ENCODE measurements at places on chromosomes 2 and 18.

- no peak for DNase-seq
These were observed 366.6 kb downstream of the FSIP2 start for GRCh38 chr2:186105016-186105724.

GRCh38 chr18:35038881-35039491, 2.2 kb upstream of the MAPRE2 start:
- DNase-seq = no peak

- DNase-seq = no peak
These were observed 113.1 kb downstream of the PDCL3 start for GRCh38 chr2:100675855-100676254.

DNA sequence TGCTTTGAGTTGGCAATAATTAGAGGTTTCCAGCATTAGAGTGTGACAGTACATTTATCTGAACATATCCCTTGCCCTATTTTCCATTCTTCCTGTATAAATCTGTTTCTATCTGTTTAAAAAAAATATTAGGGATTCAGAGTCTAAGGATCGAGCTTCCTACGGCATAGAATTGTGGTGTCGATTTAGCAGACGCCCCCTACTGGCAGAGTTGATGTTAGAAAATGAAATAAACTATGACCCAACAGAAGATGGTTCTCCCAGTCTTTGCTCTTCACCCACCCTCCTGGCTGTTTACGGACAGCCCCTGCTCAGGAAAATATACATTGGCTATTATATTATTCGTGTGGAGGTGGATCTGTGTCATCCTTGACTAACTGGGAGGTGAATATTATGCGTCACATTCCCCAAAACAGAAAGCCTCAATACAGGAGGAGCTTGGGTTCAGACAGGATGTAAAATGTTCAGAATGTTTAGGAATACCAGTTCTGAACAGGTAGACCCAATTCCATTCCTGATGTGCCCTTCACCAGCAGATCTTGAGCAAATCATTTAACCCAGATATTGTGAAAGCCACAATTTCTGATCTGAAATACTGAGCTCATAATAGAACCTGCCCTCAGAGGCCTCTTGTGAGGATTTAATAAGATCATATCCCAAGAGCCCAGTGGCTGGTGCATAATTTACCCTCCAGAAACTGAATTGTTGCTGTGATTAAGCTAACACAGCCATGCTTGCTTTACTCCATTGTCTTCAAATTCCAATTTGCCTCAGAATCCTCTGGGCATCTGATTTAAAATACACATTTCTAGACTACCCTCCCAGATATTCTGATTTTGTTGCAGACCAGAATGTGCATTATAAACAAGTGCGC, 10.8 kb upstream of the ERMN start:
- DNase-seq = peak; percentile 39

GRCh38 chr2:131153529-131153928, 48.4 kb downstream of the PLEKHB2 start:
- no peak for DNase-seq

DNA sequence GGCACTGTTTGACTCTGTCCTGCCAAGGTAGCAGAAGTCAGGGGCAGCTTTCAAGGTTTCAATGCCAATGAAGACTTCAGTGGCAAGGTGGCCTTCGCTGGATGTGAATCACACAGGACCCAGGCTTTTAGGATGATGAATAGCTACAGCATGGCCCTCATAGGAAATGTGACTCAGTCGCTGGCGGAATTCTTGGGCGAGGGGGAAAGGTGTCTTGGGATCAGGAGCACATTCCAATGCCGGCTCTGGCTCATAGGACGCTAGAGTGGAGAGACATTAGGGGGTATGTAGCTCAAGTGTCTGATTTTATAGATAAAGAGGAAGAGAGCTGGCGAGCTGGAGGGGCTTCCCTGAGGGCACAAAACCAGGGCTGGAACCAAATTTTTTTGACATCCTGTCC, 68.6 kb downstream of the SMIM21 start:
- DNase-seq = no peak

DNA sequence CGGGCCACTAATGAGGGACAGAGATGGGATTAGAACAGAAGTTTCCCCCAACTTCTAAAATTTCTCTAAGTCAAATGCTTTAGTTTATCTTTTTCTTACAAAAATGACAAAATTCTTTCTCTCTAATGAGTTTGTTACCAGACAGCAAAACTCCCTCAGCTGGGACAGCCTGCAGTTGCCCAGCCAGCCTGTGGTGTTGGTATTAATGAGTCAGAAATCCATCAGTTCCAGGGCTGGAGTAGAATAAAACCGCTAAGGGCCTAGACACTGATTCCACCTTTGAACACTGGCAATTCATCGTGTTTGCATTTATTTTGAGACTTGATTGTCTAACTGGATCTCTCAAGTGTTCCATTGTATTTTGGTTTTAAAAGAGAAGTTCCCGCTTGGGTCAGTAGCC, 38.3 kb upstream of the SMAD2 start:
- DNase-seq = peak; percentile 70

DNA sequence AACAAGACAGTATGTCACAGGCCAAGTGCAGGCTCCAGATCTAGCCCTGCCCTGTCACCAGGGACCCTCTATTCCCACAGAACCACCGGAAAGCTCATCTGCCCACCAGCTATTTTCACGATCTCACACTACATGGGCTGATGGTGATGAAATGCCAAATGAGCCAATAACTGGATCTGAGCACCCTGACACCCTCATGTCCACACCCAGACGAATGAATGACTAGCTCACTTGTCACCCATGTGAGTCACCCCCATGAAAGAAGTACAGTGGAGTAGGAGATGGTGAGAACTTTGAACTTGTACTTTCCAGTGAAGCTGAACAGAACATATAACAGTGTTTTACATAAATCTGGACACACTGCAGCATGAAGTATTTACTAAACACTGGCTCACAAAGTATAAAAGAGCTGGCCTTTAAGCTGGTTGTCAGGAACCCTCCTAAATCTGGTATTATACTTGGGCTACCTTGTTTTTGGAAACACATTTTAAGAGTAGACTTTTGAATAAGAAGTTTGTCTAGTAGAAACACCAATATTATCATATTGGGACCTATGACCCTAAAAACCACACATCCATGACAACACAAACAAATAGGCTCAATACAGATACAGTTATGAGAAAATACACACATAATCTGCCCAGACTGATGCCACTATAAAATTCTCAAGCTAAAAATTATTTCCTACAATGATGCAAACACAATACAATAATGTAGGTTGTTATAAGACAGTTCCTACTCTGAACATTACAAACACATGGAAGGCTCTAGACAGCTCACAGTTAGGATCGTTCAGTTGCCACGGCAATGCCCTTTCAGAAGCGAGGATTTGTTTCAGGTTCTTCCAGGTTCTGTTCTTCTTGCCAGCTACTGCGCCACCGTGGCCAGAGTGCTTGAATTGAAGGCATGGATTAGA, 19.0 kb downstream of the INO80C start:
- peak; percentile 66 for DNase-seq

DNA sequence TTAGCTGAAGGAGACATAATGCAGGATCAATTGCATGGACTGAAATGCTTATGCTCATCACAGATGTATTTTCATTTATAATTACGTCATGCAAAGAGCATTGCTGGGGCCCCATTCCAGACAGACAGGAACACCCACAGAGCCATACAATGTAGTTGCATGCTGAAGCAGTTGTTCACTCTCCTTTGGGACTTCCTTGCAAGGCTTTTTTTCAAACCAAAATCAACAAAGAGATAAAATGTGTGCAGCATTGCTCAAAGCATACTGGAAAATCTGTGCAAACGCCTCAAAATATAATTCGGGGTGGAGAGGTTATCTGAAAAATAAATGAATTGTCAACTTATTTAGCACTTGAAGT, 463.2 kb downstream of the CDH2 start:
- DNase-seq = peak; percentile 43

DNA sequence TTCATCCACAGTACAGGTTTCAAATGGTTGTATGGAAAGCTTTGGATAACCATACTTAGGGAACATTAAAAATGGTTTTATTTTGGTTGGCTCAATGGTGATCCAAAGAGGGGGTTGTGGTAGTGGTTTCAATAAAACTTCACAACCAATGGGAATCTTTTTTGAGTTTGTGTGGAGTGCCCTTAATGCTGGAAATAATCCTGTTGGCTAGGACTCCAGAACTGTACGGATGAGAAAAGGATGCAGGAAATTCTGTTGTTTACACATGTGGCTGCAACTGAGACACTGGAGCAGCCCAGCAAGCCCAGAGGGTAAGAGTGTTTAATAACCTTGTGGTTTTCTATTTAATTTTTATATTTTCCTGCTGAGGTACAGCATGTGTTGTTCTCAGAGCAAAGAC, at the start of gene CCDC102B:
Gene CCDC102B, plus strand, starts transcription at position 210 of the 400 bp plus-strand sequence. CDS start 38,684 bp downstream, outside the sequence.
- peak; percentile 21 for DNase-seq
